ENCODE measurements at places on chromosomes 1 and 21. TPM values are rescaled to one million over a fixed set of nuclear protein-coding genes. Genes with fewer than 3 reads are reported as not detected.

DNA sequence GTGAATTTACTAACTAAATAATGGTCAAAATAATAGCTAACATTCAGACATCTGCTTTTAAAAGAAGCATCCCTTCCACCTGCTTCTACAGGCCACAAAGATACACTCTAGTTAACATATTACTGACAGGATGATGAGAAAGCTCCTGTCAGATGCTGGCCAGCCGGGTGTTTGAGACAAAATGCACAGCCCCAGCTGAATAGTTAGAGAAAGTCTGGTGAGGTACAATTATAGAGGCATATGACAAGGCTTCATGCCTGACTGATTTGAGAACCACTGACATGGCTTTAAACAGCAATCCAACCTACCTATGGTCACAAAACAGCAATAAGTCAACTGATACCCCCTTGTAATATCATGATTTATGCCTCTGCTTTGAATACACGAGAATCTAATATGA is 137.0 kb downstream of the DENND1B start:
- no peaks in the 10 kb centered on the region for H3K36me3 ChIP-seq
- DNase-seq: no peak
- H3K27me3 ChIP-seq: no peaks in the 10 kb centered on the region
- no peak overlapping the region for H3K27ac ChIP-seq

DNA sequence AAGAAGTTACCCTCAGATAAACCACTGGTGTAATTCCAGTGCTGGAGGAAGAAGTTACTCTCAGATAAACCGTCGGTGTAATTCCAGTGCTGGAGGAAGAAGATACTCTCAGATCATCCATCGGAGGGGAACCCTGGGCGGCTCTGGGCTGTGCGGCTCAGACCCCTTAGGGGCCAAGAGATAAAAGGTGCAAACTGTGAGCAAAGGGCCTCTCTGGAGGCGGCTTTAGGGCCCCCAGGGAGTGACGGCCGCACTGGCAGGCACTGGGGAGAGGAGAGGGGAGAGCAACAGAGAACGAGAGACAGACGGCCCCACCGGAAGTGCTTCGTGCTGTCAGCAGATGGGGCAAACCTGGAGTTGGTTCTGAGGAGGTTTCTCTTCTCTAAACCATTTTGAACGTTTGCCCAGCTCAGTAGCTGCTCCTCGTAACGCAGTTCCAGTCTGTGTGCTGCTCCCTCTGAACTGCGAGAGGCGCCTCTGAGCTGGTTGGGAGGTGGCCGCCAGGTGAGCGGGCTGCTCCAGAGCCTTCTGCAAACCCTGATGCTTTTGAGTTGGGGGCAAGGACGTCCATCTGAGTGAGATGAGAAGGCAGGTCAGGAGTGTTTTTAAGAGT is 62.6 kb upstream of the COL6A1 start:
- H3K27ac ChIP-seq: no peak overlapping the region
- H3K4me3 ChIP-seq: no peak overlapping the region
- peaks cover 5% of the 10 kb centered on the region for H3K4me1 ChIP-seq
- no peaks in the 10 kb centered on the region for H3K27me3 ChIP-seq
- DNase-seq: no peak

The OR6K3 gene
- total RNA-seq: not detected

GRCh38 chr1:21289700-21290545 is at the start of gene ECE1:
TSS of gene ECE1 (minus strand) at chr1:21290463. CDS start at chr1:21290414, 49 bp downstream.
- H3K4me1 ChIP-seq: peaks cover 37% of the 10 kb centered on the region
- peak within 1 kb of the TSS; percentile 65 for H3K27ac ChIP-seq
- peak within 1 kb of the TSS; percentile 57 for H3K4me3 ChIP-seq
- H3K27me3 ChIP-seq: no peaks in the 10 kb centered on the region
- peak; percentile 65 for DNase-seq
- H3K36me3 ChIP-seq: no peaks in the 10 kb centered on the region

DNA sequence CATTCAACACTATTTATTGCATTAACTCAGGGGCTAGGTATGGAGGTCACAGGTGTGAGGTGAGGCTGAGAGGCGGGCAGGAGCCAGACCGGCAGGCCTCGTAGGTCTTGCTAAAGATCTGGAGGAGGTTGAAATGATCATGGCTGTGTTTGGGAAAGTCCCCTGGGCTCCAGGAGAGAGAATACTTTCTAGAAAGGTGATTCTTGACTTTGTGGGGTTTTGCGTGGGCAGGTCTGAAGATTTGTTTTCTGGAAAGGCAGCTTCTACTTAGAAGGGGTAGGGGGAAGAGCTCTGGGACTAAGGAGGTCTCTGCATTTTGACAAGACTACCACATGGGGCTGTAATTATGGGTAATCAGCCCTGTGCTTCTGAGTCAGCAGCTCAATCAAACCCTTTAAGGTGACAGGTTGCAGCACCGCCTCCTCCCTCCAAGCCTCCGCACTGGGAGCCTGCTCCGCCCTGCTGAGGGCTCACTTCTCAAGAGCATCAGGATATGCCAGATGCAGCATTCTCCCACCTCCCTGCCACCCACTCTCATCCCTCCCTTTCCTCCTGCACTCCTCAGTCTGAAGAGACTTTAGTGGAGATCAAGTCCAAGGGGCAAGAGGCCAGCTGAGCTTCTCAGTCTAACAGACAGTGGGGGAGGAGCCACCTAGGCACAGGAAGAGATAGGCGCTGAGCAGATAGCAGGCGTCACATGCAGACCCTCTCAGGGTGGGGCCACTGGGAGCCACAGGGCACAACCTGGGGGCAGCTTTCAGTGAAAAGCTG is 30.5 kb downstream of the SLC30A1 start:
- no peaks in the 10 kb centered on the region for H3K27me3 ChIP-seq
- peaks cover 17% of the 10 kb centered on the region for H3K4me1 ChIP-seq
- DNase-seq: peak; percentile 81
- no peaks in the 10 kb centered on the region for H3K36me3 ChIP-seq
- no peak overlapping the region for H3K4me3 ChIP-seq
- peak overlapping the region; percentile 84 for H3K27ac ChIP-seq

The LORICRIN gene
- not detected for total RNA-seq

The HIVEP3 gene
- total RNA-seq: 2.3 TPM

- H3K36me3 ChIP-seq: no peaks in the 10 kb centered on the region
- peak overlapping the region; percentile 100 for H3K27ac ChIP-seq
- no peaks in the 10 kb centered on the region for H3K27me3 ChIP-seq
- peaks cover 31% of the 10 kb centered on the region for H3K4me1 ChIP-seq
- H3K4me3 ChIP-seq: no peak overlapping the region
These were observed 23.2 kb upstream of the TMEM222 start for GRCh38 chr1:27298632-27299384.

The PHF13 gene
- total RNA-seq: 10.0 TPM

The DMBX1 gene
- total RNA-seq: not detected

DNA sequence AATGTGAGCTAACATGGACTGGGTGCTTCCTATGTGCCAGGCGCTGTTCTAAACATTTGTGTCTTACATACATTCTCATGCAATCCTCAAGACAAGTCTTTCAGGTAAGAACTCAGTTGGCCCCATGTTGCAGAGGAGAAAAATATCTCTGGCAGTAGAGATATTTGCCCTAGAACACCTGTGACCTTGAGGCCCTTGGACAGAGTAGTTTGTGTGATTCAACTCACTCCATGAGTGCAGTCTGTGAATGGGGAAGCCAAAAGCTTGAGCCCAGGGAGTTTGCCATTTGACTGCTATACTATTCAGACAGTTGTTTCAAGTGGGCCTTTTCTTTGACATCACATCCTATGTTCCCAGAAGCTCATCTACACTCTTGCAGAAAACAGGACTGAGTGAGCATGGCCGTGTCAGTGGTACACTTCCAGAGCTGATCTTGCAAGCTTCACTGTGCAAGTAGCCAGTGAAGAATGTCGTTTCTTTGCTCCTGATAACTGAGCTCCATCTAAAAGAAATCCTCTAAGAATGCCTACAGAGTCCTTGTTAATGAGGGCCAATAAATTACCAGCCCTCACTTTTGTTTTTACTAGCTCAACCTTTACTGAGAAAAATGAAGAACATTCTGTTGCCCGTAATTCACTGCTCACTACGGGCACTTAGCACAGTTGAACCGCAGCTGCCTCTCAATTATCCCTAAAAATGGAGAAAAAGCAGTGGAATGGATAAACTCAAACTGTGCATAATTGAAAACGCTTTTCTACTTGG is 98.7 kb upstream of the C8B start:
- H3K4me3 ChIP-seq: no peak overlapping the region
- no peak overlapping the region for H3K27ac ChIP-seq
- no peak for DNase-seq
- H3K4me1 ChIP-seq: peaks cover 18% of the 10 kb centered on the region

DNA sequence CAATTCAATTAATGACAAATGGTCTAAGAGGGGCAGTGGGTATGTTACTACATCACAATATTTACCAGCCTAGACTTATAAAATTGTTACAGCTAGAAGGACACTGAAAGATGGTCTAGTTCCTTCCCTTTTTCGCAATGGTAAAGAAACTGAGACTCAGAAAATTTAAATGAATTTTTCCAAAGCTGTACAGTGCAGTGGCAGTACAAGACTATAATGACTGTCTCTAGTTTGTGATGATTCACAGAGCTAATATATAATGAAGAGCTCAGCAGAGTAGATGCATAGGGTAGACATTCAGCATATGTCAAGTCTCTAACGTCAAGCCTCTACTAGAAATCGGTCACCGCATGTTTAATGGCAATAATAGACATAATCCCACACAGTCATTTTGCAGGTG is 4.6 kb downstream of the PLPP3 start:
- peaks cover 46% of the 10 kb centered on the region for H3K4me1 ChIP-seq
- no peak overlapping the region for H3K27ac ChIP-seq
- DNase-seq: no peak

The TRNP1 gene
- 92.5 TPM for total RNA-seq

Measured in hepatocyte (in vitro differentiated cells).